ENCODE measurements at places on chromosomes 4 and X.
A peak's percentile ranks its signal among the peaks of the same experiment; 100 is the strongest.

- DNase-seq: no peak
Measured at GRCh38 chr4:148827781-148828180, 385.6 kb upstream of the NR3C2 start.

DNA sequence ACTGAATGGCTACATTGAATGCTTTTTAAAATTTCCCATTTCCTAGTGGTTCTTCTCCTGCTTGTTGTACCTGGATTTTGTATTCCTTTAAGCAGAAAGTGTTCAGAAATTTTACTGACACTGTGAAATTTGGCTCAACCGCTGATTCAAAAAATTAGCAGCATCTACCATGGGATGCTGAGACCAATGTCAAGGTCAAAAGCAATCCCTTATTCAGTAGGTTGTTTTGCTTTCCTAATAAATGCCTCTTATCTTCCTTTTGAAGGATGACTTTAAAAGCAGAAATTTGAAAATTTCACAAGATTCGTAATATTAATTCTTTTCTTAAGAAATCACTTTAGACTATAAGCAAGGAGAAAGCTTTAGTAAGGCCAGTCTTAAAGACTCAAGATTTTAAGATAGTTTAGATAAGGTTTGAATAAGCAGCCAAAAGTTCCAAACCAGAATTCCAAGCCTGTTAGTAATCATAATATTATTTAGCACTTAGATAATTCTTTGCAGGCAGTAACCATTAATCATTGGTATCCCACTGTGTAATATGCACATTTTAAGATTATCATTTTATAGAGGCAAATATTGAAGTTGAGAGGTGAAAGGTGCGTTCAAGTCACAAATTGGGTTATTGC, 508.8 kb downstream of the ANKRD50 start:
- DNase-seq: no peak

DNA sequence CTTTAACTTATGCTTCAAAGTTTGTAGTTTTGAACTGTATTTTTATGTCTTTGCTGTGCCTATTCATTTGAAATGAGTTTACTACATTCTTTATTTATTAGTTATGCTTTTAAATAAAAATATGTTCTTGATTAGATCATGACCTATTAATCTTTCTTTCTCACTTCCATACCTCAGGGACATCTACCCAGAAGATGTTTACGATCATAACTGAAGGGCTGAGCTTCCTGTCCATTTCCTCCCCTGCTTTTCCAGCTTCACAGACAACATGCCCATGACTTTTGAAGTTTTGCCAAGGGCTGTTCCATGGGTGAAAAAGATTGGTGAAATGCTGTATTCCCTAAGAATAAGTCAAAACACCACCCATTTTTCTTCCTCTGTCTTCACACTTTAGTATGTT, 99.7 kb upstream of the DDIT4L start:
- no peak for DNase-seq

- DNase-seq: no peak
Measured at GRCh38 chr4:98614662-98615061, 43.7 kb downstream of the TSPAN5 start.

GRCh38 chr4:117545039-117545438, 459.7 kb upstream of the TRAM1L1 start:
- no peak for DNase-seq

DNA sequence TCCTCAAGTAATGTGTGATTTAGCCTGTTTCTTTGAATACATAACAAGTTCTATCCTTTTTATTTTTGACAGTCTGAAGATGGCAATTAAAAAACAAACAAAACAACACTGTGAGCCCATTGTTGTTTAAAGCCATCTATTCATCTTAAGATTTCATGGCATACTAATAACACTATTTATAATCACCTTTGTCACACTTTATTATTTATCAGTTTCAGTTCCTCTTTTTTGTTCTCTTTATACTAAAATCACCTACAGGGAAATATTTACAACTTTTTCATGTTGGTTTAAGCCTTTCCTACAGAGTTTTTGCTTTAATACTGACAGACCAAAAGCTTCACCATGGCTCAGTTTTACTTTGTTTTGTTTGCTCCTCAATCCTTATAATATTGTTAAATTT, 247.4 kb upstream of the CTSO start:
- DNase-seq: peak; percentile 62

DNA sequence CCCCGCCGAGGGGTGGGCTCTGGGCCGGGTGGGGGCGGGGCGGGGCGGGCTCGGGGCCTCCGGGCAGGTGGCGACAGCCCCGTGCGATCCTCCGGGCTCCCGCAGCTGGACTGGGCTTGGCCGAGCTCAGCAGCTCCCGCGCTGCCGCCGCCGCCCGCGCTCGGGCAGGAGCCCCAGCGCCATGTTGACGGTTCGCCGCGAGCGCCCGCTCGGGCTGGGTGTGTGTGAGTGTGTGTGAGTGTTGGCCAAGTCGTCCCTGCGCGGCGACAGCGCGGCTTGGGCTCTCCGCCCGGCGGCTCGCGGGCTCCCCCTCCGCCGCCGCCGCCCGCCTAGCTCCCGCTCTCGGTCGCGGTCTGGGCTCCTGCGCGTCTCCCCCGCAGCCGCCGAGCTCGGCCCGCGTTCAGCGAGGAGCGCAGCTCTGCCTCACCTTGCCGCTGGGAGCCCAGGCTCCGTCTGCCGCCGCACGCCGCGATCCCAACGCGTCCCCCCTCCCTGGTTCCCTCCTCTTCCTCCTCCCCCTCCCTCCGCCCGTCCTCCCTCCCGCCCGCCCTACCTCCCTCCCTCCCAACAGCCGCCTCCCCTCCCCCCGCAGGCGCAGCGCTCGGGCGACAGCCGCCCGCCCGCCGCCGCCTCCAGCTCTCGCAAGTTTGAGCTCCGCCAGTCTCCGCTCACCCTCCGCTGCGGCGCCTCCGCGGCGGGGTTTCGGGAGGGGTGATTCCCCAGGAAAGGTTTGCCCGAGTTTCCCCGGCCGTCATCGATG, at the start of gene BCOR:
Gene BCOR (minus strand): TSS at position 455 of the 760 bp plus-strand sequence. CDS start 20,029 bp downstream, outside the sequence.
- peak; percentile 74 for DNase-seq

GRCh38 chrX:50865311-50865710, 45.2 kb upstream of the BMP15 start:
- DNase-seq: no peak

GRCh38 chr4:8379281-8379680, 61.2 kb downstream of the ACOX3 start:
- DNase-seq: no peak

DNA sequence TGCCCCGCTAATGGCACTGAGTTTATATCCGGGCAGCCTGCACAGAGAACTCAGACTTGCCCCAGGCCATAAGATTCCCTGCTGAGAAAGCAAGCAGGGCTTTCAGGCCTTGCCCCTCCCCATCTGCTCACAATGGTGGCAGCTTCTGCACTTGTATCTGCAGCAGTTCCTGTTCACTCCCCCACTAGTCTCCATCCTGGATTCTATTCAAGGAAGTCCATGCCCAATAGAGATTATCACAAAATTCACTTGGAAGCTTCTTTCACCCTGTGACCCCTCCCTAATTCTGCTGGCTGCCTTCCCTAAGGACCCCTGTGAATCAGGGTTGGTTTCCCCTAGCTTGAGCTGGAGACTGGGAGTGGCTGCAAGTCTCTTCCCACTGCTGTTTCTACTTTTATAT, 34.5 kb upstream of the UCP1 start:
- no peak for DNase-seq

DNA sequence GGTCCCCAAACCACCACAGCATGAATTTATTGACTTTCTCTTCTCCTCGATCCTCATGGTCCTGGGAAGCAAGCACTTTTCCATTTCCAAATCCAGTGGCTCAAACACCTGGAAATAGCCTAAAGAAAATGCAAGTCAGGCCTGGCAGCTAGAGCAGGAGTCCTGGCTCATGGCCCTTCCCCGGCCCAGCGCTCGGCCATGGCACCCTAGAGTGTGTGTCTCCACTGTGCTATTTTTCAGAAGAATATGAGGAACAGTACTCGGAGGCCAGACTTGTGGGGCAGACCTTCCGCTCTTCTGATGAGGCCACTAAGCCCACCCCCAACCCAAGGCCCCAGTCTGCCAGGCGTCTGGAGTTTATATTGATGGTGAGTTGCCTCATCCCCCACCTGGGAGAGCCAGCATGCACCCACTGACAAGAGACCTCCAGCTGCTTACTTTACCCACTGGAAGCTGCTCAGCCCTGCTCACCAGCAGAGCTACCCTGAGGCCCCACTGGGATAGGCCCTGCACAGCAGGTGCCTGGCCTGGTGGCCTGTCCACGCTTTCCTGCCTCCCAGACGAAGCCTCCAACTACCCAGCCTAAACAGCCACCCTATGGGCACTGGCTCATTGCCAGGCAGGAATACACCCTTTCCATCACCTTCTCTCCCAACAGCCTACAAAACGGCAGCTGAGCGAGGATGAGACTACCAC, 2.3 kb upstream of the RTL5 start:
- no peak for DNase-seq

GRCh38 chrX:153766098-153766817, 2.2 kb downstream of the PLXNB3 start:
- peak; percentile 13 for DNase-seq

GRCh38 chr4:160110891-160111290, 1008.0 kb downstream of the RAPGEF2 start:
- DNase-seq: no peak

DNA sequence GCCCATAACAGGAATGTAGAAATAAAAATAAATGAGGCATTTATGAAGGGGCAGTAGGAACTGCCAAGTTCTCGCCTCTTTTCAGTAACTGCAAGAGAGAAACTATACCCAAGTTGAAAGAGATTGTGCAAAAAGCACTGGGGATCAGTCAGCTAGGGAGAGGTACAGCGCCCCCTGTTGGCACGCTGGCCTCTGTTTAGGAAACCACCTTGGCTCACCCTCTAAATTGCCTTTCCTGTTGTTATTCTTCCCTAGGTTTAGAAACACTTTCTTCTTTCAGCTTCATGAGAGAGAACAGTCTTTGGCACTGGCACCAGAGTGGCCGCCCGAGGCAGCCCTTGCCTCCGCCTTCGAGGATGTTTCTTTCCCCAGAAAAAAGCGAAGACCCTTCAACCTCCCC, 348.5 kb downstream of the MID1IP1 start:
- DNase-seq: no peak

GRCh38 chr4:40837094-40837870, 87.5 kb downstream of the NSUN7 start:
- DNase-seq: no peak

GRCh38 chr4:38565271-38566199, 98.5 kb upstream of the KLF3 start:
- no peak for DNase-seq

DNA sequence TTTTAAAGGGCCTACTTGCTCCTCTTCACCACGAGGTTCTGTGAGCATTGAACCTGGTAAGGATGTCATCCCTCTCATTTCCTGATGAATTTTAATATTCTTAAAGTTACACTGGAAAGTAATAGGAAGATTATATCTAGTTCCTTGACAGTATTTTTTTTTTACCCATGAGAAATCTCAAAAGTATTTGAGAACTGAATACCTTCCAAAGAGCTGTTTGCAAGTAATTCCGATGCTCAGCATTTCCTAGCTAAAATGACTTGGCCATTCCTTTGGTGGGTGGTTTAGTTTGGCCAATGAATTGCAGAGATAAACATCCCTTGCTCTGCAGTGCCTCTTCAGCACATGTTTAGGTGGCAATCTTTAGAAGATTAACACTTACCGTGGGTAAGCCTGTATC, 110.2 kb upstream of the WDR1 start:
- no peak for DNase-seq

DNA sequence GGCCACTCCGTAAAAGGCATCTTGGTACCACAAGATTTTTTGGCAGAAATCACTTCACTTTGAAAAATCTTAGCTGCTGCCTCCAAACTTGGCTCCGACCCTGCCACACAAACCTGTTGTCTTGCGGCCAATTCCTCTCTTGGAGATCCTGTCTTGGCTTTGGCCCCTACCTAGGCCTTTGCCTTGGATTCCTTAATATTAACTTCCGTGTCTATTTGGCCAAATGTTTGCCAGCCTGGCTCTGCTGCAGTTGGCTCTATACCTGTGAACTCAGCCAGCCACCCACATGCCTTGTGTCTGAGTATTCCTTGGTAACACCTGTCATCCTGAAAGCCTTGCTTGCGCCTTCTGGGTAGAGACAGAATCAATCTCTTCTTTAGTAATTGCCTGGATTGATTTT, 12.5 kb downstream of the GRXCR1 start:
- no peak for DNase-seq

- DNase-seq: no peak
Measured at GRCh38 chr4:85061974-85062373, 95.5 kb upstream of the WDFY3 start.

GRCh38 chr4:155529272-155529671, 137.4 kb upstream of the GUCY1A1 start:
- DNase-seq: no peak

- DNase-seq: no peak
Measured at GRCh38 chrX:10399043-10399741, 221.2 kb downstream of the MID1 start.

DNA sequence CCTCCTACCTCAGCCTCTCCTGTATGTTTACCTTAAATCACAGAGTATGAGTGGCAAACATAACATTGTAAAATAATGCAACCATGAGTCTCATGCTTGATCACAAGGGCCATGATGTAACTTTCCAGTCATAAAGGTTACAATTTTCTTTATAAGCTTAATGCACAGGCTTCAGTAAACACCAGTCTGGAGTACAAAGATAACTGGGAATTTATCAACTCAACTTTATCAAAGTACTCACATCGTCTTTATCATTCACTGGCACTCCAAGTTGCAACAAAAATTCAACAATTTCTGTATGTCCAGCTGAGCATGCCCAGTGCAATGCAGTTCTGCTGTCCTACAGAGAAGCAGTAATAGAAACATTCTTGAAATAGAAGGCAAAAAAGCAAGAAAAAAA, 2.8 kb downstream of the PSMD10 start:
- no peak for DNase-seq
